Epithelial cell of alveolus of lung (primary cell): ENCODE measurements at places on chromosomes 3 and 15. TPM values are rescaled to one million over a fixed set of nuclear protein-coding genes. Genes with fewer than 3 reads are reported as not detected.

The REC114 gene
- not detected in 2 replicates for total RNA-seq

The CILP gene
- under 0.01 and 0.08 TPM in 2 replicates for total RNA-seq

The KBTBD8 gene
- 0.48 and 1.8 TPM in 2 replicates for total RNA-seq

The OSTN gene
- not detected in 2 replicates for total RNA-seq

The PRR23E gene
- not detected in 2 replicates for total RNA-seq

The RTP1 gene
- not detected in 2 replicates for total RNA-seq

The AGTR1 gene
- total RNA-seq, result 3.0 and 3.6 TPM in 2 replicates

The DUOXA2 gene
- under 0.01 TPM in 1 of 2 replicates, not detected in the other for total RNA-seq

The SEMA3G gene
- 0.13 and 0.40 TPM in 2 replicates for total RNA-seq

The TEX9 gene
- total RNA-seq, result 2.0 and 3.4 TPM in 2 replicates

The GOLGA8G gene
- not detected in 2 replicates for total RNA-seq

The GRIP2 gene
- total RNA-seq, result under 0.01 TPM in 1 of 2 replicates, not detected in the other

The ARGFX gene
- total RNA-seq, result not detected in 2 replicates

The IL17RD gene
- 2.3 and 2.4 TPM in 2 replicates for total RNA-seq

The POPDC2 gene
- total RNA-seq, result 0.13 TPM in 1 of 2 replicates, not detected in the other

The MYEF2 gene
- total RNA-seq, result 2.6 and 4.1 TPM in 2 replicates

The KIF7 gene
- total RNA-seq, result 7.9 and 15.6 TPM in 2 replicates

The GOLGA8T gene
- not detected in 2 replicates for total RNA-seq

The IL12A gene
- 4.4 and 6.9 TPM in 2 replicates for total RNA-seq

The GOLGA8J gene
- total RNA-seq, result not detected in 2 replicates

The CSTA gene
- total RNA-seq, result 0.88 and 2.1 TPM in 2 replicates

The TMEM158 gene
- total RNA-seq, result 25.3 and 153 TPM in 2 replicates
